NCI-H524 treated with DMSO at 0.1 percent for 48 hours (cell line): ENCODE measurements at places on chromosomes 4 and X.

DNA sequence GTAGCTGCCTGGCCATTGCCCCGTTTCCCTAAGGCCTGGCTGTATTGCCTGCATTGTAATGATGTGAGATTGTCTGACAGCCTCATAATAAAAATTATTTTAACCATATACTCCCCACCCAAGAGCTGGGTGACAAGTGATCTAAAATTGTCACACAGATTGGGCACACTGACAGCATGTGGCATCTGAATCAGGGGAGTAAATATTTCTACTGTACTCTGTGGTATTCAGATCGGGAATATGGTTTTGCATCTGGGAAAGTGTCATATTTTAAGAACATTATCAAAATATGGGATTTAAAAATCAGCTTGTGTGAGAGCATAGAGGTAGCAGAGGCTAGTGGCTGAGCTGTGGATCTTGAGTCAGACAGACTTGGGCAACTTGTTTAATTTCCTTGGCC lies 135.8 kb upstream of the PDLIM3 start:
- no peak for DNase-seq

- no peak for DNase-seq
These were observed 63.4 kb upstream of the MAGEB2 start for GRCh38 chrX:30151964-30152363.

GRCh38 chr4:88807499-88807898 lies 109.9 kb upstream of the NAP1L5 start:
- no peak for DNase-seq

DNA sequence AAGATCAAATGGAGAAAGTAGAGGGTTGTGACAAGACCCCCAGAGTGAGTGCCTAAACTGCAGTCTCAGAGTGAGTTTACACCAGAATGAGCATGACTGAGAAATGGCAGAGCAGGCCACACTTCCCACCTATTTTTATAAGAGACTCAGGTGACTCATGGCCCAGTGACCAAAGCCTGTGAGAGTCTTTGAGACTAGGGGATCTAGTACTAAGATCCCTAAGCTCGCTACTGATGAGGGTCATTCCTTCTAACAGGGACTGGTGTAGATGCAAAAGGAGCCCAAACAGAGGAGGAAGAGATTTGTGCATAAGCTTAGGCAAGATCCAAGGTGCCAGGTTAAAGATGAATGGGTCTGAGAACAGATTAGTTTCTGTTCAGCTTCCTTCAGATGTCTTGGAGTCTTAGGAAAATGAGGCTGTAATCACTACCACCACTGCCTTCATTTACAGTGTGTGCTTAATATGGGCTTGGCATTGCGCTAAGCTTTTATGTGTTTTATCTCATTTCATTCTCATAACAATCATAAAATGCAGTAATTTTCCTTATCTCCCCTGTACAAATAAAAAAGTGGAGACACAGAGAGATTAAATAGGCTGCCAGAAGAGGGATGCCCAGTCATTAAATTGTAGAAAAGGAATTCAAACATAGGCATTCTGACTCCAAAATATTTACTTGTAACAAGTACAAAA lies 62.8 kb downstream of the RWDD4 start:
- no peak for DNase-seq

DNA sequence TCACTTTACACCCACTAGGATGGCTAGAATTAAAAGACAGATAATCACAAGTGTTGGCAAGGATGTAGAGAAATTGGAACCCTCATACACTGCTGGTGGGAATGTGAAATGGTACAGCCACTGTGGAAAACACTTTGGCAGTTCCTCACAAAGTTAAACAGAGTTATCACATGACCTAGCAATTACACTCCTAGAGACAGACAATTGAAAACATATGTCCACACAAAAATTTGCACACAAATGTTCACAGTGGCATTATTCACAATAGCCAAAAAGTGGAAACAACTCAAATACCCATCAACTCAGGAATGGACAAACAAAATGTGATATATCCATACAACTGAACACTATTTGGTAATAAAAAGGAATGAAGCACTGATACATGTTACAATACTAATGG lies 5.7 kb downstream of the ZNF280C start:
- no peak for DNase-seq

GRCh38 chr4:125780747-125781146 lies 466.0 kb downstream of the FAT4 start:
- DNase-seq = no peak

DNA sequence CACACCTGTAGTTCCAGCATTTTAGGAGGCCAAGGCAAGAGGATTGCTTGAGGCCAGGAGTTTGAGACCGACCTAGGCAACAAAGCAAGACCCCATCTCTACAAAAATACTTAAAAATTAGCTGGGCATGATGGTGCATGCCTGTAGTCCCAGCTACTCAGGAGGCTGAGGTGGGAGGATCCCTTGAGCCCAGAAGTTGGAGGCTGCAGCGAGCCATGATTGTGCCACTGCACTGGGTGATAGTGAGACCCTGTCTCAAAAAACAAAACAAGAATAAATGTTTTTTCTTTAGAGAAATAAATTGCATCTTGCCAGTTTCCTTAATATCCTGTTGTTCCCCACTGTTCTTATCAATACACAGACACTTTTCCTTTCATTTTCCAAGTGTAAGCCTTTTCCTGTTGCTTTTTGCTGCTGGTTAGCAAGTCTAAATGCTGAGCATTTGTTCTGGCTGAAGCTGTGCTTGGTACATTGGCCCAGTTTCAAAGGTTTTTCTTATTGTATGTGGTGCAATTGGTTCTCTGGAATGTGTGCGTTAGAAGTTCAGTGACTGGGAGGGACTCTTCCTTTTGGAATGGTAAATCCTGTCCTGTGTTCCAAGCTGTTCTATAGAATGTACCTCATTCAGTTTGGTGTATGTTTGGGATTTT lies 98.2 kb downstream of the AFF1 start:
- DNase-seq = no peak

DNA sequence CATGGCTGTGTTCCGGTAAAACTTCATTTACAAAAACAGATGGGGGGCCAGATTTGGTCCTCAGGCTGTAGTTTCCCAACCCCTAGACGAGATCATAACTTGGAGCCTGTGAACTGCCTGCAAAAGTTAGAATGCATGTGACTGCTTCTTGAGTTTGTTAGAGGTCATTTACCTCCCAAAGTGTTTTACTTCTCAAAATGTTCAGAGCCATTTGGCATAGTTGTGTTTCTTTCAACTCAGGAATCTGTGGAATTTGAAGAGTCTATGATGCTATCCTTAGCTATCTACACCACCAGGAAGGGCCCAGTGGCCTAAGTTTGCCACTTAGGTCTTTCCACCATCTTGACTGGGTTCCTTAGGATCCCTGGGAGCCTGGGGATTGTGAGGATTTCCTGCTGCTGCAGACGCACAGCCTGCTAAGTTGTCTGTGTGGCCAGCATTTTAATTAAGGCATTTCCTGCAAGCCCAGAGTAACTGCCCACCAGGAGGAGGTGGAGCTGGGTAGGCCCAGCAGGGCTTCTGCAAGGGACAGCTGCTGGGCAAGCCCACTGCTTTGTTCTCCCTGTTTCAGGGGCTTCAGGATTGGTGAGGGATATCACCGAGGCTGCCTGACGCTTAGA lies 53.1 kb downstream of the CCNI start:
- no peak for DNase-seq

GRCh38 chr4:173990126-173990868 lies 293.2 kb downstream of the FBXO8 start:
- no peak for DNase-seq

GRCh38 chr4:40490481-40490880 lies 139.2 kb downstream of the RBM47 start:
- DNase-seq = no peak

- DNase-seq = no peak
These were observed 68.8 kb upstream of the CLNK start for GRCh38 chr4:10753336-10753735.

DNA sequence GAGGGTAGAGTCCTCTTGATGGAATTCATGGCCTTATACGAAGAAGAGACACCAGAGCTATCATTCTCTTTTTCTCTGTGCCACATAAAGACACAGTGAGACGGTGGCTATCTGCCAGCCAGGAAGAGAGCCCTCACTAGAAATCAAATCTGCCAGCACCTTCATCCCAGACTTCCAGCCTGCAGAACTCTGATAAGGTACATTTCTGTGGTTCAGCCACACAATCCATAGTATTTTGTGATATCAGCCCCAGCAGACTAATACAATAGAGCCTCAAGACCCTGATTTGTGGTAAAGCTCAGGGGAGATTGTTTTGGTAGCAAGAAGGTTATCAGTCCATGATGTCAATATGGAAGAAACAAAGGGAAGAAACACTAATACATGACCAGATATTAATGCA lies 1213.2 kb downstream of the NLGN4X start:
- DNase-seq = no peak

- no peak for DNase-seq
These were observed 1.3 kb downstream of the CASP3 start for GRCh38 chr4:184648054-184648312.

DNA sequence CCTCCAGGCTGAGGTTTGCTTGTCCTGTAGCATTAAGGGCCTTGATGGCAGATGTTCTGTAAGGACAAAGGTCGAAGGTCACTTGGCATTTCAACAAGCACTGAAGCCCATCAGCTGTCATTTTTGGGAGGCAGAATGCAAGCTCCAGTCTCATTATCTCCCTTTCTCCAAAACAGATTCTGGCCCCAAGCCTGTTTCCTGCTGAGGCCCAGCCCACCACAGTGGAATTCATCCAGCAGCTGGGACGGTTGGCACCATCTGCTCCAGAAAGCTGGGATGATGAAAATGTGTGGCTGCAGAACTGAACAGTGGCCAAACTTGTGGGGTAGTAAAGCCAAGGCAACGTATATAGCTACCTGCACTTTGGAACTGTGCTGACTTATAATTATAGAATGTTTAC lies 17.7 kb upstream of the PPEF2 start:
- DNase-seq = no peak

GRCh38 chrX:24468245-24468644 lies 3.2 kb downstream of the PDK3 start:
- DNase-seq = no peak

- no peak for DNase-seq
These were observed 144.4 kb downstream of the GLRA2 start for GRCh38 chrX:14673764-14674163.

DNA sequence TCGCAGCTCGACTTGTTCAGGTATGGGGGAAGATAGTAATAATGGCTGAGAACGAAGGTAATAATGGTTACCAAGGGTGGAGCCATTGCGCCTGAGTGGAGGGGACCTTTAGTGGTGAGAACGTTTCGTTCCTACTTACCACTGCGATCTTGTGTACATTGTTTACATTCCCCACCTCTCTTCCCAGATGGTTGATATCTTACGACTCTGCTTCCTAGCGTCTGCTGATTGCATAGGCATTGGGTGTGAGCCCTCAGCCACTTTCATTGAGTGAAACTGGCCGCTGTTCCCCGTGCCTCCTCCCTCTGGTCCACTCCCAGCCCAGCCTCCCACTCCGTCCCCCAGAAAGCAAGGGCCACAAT lies 850 bp downstream of the IGBP1 start:
- DNase-seq = no peak

- DNase-seq = no peak
These were observed 885 bp downstream of the CCDC110 start for GRCh38 chr4:185470501-185471195.

- peak; percentile 51 for DNase-seq
These were observed 80.8 kb downstream of the AWAT2 start for GRCh38 chrX:69968950-69969349.
